ENCODE measurements at places on chromosomes 1 and 21.

DNA sequence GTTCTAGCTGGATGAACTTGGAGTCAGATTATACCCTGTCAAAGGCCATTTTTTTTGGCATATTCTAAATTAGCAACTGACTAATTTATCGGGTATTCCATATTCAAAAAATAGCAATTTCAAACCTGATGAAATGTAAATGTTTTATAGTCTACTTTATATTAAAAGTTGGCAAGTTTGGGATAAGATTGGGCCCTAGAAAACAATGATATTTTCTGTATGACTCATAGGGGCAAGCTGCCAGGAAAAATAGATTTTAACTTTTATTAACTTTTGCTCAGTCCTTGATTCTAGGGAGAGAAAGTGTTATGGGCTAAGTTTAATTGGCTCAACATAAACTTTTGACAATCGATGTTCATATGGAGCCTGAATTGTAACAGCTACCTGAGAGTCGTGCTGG, 576.9 kb upstream of the B3GALT2 start:
- DNase-seq: no peak

- DNase-seq: no peak
Observed at GRCh38 chr1:176096015-176096414, 111.1 kb downstream of the COP1 start.

- DNase-seq: peak; percentile 12
Observed at GRCh38 chr1:216119600-216119999, 303.6 kb downstream of the USH2A start.

DNA sequence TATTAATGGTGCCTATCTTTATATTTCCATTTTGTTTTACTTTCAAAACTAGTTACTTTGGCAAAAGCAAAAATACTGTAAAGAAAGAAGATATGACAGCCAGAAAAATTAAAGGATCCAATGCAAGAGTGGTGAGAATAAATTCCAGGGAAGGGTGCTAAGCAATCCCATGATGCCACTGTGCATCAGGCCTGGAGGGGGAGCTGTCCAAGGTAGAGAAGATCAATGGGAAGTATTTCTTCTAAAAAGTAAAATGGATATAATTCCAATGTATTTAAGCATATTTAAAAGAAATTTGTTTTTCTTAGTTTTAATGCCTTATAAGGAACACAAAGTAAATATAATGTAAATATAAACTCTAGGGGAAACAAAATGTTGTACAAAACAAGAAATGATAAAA, 1382.2 kb upstream of the B3GALT2 start:
- DNase-seq: no peak

- DNase-seq: peak; percentile 67
Observed at GRCh38 chr1:18112611-18113010, 5.0 kb downstream of the IGSF21 start.

GRCh38 chr1:191905781-191906180, 252.5 kb upstream of the RGS18 start:
- DNase-seq: no peak

GRCh38 chr21:35597750-35598339, 462.5 kb downstream of the SETD4 start:
- no peak for DNase-seq

GRCh38 chr1:183838221-183838620, 33.3 kb downstream of the RGL1 start:
- DNase-seq: no peak

GRCh38 chr1:158203693-158204457, 23.2 kb downstream of the CD1D start:
- DNase-seq: peak; percentile 53

DNA sequence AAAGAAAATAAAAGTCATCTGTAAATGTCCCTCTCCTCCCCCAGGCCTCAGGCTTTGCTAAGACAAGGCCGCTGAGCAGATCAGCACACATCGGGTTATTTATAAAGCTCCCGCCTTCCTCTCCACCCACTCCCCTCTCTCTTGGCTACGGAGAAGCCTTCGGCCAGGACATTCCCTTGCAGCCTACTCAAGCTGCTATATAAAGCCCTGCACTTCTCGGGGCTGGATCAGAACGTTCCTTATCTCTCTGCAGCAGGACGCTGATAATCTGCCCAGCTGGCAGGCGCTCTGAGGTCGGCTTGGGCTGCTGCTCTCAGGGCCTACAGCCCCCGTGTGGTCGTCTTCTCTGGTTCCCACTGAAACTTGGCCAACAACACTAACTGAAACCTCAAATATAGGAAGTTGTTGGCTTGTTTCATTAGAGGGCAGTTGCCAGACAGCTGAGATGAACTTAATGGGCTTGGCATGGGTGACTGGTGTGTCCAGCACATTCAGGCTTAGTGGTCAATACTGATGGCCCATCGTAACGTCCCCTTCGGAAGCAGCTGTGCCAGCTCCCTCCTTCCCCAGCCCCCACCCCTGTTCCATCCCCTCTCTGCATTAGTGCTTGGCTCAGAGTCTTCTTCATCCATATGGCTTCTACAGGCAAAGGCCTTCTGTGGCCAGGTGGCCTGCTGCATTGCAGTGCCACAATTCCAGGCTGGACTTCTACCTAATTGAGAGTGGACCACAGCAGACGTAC, 64.6 kb downstream of the IER5 start:
- DNase-seq: peak; percentile 96

GRCh38 chr1:157442065-157442464, 110.2 kb downstream of the FCRL5 start:
- DNase-seq: no peak

GRCh38 chr1:25813071-25813733, 6.6 kb upstream of the MTFR1L start:
- DNase-seq: no peak

GRCh38 chr1:111275079-111275478, 15.6 kb upstream of the CHIA start:
- no peak for DNase-seq

GRCh38 chr21:16377857-16378256, 648.1 kb downstream of the USP25 start:
- no peak for DNase-seq

Data from G401 (cell line).